ENCODE measurements at places on chromosomes 2 and 18.

- no peak for DNase-seq
Measured at GRCh38 chr2:63081404-63081803, 30.8 kb downstream of the OTX1 start.

DNA sequence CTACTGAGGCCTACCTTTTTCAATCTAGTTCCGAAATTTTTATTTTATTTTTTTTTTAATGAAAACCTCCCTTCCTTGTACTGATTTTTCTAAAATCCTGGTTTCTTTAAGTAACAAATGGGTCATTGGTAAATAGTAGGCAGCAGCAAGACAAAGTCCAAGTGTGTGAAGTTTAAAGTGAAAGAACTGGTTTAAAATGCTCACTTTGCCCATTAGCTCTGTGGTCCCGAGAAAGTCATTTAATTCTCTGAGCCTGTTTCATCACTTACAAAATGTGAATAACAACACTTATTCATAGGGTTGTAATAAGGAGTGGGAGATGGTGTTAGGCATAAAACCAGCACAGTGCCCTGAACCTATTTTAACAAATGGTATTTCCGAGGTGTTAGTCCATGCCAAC lies 426.2 kb downstream of the ERBB4 start:
- no peak for DNase-seq

- no peak for DNase-seq
Measured at GRCh38 chr18:13893418-13893760, 21.9 kb downstream of the MC2R start.

DNA sequence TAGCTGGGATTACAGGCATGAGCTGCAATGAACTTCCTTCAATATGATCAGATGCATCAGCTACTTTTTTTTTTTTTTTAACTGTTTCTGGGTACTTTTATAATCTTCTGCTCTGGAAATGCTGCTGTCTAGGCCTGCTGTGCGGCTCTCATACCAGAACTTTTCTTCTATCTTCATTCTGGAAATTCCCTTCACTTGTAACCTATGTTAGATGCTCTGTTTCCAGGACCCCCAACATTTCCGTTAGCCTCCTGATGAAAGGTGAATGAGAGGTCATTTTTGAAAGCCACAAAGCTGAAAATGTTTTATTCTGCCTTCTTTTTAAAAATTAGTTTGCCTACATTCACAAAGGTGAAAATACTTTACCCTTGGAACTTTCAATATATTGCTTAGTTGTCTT lies 8.6 kb downstream of the AGFG1 start:
- DNase-seq, result no peak
